ENCODE measurements at places on chromosomes 11 and 22.
A peak's percentile ranks its signal among the peaks of the same experiment; 100 is the strongest.

- DNase-seq = no peak
These were observed 96.9 kb downstream of the TRMU start for GRCh38 chr22:46432164-46433068.

DNA sequence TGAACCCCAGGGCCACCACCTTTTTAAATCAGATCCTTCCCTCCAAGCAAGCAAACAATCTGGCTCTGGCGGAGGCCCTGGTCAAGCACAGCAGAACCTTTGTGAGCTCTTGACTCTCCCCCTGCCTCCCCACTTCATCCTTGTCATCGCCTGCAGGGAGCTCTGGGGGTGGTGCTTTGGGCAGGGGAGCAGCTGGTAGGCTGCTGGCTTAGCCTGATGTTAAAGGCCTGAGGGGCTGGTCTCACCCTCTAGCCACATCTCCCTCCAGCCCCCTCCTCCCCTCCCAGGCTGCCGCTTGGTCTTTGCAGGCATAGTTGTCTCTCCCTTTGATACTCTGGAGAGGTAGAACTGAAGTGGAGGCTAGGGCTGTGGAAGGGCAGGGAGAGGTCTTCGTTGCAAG lies 50.9 kb downstream of the THAP12 start:
- DNase-seq = no peak

DNA sequence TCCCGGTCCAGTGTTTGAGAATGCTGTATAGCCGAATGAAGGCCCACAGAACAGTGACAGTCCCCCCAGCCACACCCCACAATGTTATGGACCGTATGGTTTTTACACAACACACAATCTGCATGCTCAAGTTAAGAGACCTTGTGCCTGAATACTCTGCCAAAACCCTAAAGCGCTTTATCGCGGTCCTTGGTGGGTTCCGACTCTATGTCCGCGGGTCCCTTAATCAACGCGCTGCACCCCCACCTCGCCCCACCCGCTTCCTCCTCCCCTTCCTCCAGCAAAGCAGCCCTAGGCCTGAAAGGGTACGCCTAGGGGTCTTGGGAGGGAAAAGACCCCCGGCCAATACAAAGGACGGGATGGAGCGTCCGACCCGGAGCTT lies 442 bp downstream of the COPB1 start:
- DNase-seq = peak; percentile 14

DNA sequence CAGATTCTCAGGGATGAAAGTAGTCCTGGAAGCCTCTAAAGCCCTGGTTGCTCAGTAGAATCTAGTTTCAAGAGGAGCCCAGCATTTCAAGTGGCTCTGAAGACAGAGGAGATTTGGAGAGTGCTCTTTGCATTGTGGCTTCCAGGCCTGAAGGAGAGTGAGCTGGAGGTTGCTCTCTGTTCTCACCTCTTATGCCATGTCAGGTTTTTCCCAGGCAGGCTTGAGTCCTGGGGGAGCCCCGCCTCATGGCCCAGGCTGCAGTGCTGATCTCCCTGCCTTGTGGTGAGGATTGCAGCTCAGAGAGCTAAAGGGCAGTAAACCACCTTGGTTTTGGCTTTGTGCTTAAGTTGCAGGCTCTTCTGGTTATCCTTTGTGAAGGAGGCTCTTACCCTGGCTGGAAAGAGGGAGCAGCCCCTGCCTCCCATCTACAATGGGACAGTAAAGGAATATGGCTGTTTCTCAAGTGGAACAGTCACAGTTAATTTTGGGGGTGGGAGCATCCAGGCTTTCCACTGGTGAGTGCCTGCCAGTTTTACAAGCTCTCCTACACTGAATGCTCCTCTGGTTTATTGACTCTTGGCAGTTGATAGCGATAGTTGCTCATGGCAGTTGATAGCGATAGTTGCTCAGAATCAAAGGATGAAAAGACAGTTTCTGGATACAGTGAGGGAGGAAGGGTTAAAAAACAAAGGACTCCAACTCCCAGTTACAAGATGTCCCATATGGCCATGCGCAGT lies 32.6 kb downstream of the RCOR2 start:
- no peak for DNase-seq

GRCh38 chr11:99065121-99065520 lies 44.4 kb downstream of the CNTN5 start:
- DNase-seq = no peak

DNA sequence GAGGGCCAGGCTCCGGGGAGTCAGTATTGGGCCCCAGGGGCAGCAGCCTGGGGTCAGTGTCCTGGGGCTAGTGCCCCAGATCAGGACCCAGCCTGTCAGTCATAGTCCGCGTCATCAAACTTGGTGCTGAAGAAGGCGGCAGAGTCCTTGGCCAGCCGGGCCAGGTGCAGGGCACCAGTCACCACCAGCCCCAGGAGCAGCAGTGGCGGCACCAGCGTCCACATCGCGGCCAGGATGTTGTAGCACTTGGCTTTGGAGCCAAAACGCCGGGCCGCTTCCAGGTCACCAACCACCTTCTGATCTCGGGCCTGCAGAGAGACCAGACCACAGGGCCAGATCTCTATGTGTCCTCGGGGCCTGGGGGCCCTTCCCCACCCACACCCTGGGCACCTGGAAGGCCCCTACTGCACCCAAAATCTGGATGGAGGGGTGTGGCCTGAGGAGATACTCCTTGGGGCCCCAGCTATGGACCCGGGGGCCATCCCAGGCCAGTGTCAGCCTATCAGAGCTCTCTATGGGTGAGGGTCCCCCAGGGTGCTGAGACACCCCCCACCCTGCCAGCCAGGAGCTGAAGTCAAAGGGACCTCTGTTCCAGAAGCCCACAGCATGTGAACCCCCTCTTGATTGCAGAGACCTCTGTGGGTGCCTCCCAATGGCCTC lies 790 bp downstream of the IFITM5 start:
- no peak for DNase-seq

GRCh38 chr22:32622004-32622743 lies 147.6 kb downstream of the FBXO7 start:
- no peak for DNase-seq

DNA sequence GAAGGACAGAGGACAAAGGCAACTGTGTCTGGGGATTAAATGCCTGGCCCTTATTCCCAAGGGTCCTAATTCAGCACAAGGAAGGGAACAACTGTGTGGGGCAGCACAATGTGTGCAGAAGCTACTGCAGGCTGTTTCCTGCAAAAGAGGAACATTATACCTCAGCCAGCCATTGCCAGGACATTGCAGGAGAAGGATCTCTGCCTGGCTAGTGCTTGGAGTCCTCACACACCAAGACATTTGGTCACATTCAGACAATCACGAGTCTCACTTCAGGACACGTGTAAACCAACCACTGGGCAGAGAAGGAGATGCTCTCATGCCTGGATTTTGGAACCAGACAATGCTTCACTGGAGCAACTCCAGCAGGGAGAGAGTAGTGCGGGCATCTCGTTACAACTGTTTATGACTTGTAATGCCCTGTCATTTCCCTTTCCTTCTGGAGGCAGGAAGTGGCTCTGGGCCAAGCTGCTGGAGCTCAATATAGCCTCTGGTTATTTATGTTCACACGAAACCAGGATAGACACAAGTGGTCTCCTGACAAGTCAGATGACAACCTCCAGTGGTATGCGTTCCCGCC lies 23.9 kb upstream of the ZC3H12C start:
- no peak for DNase-seq

- DNase-seq = no peak
These were observed 68.3 kb upstream of the POU2AF2 start for GRCh38 chr11:111177037-111177871.
